ENCODE measurements at places on chromosomes 6 and 20.

DNA sequence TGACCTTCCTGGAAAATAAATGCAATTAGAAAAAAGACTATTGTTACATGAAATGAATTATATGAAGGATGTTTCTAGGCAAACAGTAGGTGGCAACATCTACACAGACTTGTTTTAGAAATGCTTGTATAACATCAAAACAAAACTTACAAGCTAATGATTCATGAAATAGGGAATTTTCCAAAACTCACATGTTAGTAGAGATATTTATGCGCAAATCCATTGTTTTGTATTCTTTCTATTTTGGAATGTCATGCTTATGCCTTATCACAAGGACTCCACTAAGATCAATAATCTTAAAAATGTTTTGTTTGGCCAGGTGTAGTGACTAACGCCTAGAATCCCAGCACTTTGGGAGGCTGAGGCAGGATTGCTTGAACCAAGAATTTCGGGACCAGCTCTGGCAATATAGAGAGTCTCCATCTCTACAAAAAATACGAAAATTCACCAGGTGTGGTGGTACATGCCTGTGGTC, 32.3 kb upstream of the LGSN start:
- no peak for DNase-seq

GRCh38 chr6:6964675-6965074, 143.1 kb upstream of the RREB1 start:
- no peak for DNase-seq

DNA sequence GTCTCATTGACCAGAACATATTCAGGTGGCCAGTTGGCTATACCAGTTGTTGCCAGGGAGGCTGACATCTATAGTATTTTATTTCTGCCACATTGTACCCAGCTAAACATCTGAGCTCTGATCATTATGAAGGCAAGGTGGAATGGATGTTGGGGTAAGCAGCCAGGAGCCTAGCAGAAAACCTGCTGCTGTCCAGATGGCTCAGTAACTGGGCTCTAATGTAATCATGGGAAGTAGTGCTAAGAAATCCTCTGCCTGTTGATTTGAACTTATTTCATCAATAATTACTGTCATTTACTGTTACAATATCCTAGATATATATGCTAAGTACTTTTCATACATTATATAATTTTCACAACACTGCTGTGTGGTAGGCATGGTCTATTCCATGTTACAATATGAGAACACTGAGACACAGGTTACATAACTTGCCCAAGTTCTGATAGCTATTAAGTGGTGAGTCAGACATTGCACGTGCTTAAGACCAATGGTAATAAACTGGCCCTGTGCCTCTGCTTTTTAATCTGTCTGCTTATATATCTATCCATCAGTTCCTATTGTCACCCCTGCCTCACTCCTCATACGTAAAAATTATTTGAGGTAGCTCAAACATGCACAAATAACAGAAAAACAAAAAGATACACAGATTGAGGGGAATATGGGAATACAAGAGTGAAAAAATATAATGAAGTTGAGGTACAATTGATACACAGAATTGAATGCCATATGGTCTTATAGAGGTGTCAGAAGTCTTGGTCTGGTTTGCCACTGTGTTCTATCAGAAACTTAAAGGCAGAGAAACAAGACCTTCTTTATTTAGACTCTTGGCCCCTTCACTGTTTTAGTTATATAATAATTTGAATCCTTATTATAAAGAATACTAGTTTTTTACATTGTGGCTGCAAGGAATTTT, 25.2 kb downstream of the TBPL1 start:
- no peak for DNase-seq

DNA sequence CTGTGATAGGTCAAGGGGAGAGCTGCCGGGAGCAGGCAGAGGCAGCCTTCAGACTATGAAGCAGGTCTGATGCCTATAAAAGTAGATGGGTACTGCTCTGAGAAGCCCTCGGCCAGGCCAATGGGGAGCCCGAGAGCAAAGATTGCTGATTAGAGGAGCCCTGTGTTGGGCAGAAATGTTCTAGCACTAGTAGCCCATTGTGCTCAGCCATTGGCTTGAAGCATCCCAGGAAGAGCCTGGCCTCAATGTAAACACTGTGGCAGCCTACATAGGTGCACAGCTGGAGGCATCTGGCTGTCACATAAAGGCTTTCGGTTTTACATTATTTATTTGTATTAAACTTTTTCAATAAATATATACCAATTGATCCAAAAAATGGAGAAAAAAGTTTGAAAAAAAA, 67.7 kb downstream of the SNAP25 start:
- no peak for DNase-seq

DNA sequence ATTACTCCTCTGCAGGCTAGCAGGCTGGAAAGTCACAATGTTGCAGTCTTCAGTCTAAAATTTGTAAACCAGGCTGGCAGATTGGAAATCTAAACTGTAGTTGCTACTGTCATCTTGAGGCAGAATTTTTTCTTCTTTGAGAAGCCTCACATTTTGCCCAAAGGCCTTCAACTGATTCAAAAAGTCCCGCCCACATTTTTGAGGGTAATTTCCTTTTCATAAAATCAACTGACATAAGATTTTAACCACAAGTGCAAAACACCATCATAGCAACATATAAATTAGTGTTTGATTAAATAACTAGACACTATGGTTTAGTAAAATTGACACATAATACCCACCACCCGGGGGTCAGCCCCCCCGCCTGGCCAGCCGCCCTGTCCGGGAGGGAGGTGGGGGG, 28.4 kb downstream of the HLA-C start:
- no peak for DNase-seq

DNA sequence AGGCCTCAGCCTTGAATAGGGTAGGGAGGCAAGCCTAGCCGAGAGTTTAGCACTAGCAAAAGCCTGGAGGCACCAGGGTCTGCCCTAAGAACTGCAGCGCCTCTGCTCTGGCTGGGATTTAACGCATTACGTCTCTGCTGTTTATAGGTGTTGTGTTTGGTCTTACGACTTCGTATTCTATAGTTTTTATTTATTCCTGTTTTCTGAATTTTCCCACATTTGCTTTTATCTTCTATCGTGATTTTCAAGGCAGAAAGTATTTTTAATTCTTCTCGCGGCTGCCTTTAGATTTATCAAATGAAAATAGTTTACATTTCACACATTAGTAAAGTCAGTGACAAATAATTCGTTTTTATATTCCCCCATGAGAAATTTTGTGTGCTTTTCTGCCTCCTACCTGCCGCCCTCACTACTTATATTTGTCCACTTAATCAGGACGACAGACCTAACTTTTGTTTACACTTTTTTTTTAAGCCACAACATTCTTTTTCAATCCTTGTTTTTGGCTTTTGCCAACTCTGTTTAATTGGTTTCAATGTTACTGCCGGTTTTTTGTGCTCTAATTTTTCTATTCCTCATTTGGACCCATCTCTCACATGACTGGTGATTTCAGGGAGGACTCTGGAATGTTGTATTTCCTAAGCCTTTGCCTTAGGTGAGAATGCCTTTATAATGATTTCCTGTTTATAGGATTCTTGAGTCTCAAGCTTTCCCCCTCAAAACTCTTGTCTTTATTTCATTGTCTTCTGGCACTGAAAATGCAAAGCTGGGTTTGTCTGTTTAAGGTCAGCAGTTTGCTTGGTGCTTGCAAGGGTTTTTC, 1.3 kb upstream of the LZTS3 start:
- DNase-seq, result no peak

DNA sequence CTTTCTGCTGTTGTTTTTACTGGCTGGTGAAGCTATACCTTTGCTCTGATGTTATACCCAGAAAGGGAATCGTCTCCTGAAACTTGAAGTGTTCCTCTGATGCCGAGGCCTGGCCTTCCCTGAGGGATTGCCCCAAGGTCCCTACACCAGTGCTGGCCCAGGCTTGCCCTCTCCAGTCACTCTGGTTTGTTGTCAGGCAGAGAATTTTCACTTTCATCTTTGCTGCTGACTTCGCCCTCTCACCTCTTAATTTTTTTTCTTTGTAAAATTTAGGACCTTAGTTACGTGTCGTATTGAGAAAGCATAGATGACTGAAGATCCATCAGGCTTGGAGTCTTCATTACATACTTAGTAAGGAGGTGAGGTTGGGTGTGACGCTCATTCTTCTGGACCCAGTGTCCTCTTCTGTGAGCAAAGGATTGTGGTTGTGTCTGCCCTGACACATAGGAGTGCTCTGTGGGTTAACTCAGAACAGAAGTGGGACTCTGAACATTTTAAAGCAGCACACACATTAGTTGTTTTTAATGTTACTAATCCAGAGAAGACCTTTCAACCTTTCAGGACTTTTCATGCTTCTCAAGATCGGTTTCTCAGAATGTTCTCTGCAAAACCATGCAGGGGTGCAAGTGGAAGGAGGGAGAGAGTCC, 45.4 kb downstream of the TULP4 start:
- DNase-seq, result no peak

DNA sequence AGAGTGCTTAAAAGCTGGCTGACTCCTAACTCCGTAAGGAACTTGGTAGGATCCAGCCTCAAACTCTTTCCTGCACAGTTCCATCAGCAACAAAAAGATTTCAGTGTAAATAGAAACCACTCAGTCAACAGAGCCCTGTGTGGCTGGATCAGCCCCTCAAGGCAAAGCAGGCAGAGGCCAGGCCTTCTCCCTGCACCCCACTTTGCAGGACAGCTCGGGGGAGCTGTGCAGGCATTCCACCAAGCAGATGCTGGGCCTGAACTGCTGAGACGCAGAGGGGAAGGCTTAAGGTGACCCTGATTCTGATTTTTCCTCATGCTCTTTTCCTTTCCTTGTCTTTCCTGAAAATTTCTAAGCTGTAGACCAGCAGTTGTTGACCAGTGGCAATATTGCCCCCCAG, 91.5 kb downstream of the NFATC2 start:
- no peak for DNase-seq

DNA sequence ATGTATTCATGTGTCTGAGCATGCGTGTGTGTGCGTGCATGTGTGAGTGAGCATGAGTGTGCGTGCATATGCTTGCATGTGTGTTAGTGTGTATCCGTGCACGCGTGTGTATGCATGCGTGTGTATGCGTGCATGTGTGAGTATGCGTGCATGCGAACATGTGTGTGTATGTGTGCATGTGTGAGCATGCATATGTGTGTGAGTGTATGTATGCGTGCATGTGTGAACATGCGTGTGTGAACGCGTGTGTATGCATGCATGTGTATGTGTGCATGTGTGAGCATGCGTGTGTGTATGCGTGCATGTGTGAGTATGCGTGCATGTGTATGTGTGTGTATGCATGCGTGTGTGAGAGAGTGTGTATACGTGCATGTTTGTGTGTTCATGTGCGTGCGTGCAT, 77.9 kb downstream of the SMOC2 start:
- DNase-seq, result no peak

- DNase-seq, result no peak
Observed at GRCh38 chr6:19320111-19320581, 517.0 kb upstream of the ID4 start.

DNA sequence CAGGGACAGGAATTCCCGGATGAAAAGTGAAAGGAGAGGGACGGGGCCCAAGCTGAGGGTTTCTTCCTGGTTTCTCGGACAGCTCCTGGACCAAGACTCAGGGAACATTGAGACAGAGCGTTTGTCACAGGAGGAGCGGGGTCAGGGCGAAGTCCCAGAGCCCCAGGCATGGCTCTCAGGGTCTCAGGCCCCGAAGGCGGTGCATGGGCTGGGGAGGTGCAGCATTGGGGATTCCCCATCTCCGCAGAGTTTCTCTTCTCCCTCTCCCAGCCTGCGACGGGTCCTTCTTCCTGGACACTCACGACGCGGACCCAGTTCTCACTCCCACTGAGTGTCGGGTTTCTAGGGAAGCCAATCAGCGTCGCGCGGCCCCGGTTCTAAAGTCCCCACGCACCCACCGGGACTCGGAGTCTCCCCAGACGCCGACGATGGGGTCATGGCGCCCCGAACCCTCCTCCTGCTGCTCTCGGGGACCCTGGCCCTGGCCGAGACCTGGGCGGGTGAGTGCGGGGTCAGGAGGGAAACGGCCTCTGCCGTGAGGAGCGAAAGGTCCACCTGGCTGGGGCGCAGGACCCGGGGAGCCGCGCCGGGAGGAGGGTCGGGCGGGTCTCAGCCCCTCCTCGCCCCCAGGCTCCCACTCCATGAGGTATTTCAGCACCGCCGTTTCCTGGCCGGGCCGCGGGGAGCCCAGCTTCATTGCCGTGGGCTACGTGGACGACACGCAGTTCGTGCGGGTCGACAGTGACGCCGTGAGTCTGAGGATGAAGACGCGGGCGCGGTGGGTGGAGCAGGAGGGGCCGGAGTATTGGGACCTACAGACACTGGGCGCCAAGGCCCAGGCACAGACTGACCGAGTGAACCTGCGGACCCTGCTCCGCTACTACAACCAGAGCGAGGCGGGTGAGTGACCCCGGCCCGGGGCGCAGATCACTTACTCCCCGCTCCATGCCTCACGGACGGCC, 54.6 kb upstream of the POLR1H start:
- DNase-seq, result no peak

GRCh38 chr6:111980971-111981840, 72.7 kb upstream of the CCN6 start:
- no peak for DNase-seq

GRCh38 chr20:39532205-39532604, 570.1 kb downstream of the DHX35 start:
- DNase-seq, result no peak

GRCh38 chr20:3788685-3789155, 2.2 kb upstream of the CENPB start:
- DNase-seq, result no peak

GRCh38 chr20:3900187-3900604, 11.0 kb downstream of the PANK2 start:
- DNase-seq, result no peak

DNA sequence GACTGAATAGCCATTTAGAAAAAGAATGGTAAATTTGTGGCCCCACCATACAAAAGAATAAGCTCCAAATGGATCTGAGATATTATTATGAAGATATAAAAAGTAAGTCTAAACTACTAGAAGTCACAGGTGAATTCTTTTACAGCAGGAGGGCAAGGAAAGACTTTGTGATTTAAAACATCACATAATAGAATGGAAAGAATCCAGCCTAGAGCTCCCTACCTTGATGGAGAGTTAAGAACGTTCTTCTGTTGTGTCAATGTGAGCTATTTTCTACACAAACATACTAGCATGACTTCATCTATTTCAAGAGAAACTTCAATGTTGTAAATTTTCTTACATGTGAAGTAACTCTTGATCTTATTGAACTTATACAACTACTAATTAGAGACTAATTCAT, 100.0 kb upstream of the NRSN1 start:
- no peak for DNase-seq

- no peak for DNase-seq
Observed at GRCh38 chr6:42394151-42394550, 57.6 kb downstream of the TRERF1 start.

DNA sequence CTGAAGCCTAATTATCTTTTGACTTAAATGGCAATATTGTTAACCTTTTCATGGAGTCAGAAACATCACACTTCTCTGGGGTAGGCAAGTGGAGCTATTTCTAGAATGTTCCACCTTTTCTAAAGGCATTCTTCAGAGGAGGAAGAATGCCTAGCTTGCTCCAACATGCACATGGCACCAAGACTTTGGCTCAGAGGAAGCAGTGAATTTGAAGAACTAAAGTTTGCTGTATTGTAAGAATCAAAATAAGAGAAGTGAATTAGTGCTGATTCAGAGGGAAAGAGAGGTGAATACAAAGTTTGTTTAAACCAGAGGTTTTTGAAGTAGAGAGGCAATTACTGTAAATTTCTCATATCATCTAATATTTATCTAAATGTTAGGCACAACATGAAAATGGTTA, 92.2 kb downstream of the SOBP start:
- no peak for DNase-seq

GRCh38 chr6:95227351-95227750, 350.0 kb upstream of the MANEA start:
- DNase-seq, result no peak
